ENCODE measurements at places on chromosomes 12 and 14.

- no peak for DNase-seq
These were observed 204.9 kb downstream of the DAD1 start for GRCh38 chr14:22384167-22384549.

DNA sequence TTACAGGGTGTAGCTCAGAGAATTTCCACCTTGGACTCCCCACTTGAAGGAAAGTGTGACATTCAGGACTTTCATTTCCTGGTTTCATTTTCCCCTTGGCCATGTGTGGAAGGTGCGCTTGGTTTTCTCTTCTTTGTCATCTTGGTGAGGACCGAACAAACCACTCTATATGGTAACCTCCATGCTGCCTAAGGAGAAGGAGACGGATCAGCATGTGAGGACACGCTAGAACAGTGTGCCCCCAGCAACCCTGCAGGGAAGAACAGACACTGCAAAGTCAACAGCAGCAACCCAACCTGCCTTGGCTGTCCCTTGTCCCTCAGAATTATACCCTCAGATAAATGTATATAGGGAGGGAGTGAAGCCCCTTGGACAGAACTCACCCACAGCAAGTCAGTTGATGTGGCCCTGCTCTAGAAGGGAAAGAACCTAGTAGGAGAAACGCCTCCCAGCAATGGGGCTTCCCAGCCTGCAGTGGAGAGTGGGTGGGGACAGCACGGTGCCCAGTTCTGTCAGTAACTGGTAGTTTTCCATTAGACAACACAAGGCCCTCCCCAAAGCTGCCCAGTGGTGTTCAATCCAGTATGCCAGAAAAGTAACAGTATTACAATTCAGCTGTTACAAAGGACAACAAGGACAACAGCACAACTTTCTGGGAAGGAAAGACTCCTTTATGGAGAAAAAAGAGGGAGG is 18.9 kb upstream of the COCH start:
- no peak for DNase-seq

DNA sequence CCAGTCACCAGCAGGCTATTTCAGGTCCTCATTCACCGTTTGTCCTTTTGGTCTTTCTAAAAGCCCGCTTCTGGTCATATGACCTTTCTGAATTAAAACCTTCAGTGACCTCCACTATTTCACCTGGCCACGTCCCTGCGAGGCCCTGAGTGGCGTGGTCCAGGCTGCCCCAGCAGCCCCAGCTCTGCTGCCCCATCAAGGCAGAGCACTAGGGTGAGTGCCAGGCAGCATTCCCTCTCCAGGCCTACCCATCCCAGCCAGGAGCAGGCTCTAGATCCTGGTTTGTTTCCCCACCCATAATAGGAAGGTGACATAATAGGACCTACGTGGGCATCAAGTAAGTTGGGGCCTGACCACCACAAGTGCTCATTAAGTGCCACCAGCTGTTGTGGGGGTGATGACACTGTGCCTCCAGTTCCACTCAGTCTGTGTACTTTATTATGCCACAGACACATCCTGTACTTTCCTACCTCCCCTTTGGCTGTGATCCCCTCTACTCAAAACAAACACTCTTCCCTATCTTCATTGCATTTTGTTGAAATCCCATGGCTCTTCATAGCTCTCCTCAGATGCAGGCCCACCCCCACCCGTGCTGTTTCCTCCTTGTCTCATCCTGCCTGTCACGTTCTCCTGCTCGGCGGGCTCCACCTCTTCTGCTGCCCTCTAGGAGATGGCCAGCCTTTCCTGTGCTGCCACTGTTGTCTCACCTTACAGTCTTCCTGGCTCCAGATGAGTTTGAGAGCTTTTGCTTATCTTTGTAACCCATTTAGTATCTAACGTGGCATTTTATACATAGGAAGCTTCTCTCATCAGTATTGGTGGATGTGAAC is 21.4 kb downstream of the CKB start:
- no peak for DNase-seq

DNA sequence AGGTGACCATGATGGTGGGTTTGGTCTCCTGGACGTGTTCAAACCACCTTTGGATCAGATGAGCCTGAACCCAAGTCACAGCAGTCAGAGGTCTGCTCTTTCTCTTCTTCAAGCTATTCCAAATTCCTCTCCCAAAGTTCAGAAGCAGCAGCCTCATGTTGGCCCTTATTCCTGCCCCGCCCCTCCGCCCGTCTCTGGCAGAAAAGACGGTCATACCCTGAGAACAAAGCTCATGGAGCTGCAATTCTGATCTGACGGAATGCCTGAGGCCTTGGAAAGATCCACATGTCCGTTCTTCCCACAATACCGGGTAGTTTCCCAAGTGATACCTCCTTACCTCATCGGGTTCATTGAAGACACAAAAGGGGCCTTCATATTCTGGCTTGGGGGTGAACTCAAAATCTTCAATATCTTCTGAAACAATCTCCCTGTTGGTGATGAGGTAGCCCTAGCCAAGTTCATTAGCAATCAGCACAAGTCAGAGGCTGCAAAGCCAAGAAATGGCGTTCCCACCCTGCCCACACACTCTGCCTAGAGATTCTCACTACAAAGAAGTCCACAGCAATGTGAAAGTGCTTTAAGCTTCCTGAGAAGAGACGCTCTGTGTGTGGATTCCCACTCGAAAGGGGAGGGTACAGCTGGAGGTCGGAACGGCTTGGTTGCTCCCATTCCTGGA is 11.2 kb downstream of the POLE start:
- no peak for DNase-seq

DNA sequence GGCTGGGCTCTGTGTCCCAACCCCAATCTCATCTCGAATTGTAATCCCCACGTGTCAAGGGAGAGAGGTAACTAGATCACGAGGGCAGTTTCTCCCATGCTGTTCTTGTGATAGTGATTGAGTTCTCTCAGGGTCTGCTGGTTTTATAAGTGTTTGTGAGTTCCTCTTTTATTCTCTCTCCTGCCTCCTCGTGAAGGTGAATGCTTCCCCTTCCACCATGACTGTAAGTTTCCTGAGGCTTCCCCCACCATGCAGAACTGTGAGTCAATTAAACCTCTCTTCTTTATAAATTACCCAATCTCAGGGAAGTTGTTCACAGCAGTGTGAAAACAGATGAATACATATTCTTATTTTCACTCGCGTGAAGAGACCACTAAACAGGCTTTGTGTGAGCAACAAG is 148.2 kb downstream of the TMEM30B start:
- DNase-seq: no peak

- no peak for DNase-seq
These were observed 30.8 kb downstream of the COA8 start for GRCh38 chr14:103593577-103593976.
